ENCODE measurements at places on chromosomes 16 and 17.
A peak's percentile ranks its signal among the peaks of the same experiment; 100 is the strongest.

DNA sequence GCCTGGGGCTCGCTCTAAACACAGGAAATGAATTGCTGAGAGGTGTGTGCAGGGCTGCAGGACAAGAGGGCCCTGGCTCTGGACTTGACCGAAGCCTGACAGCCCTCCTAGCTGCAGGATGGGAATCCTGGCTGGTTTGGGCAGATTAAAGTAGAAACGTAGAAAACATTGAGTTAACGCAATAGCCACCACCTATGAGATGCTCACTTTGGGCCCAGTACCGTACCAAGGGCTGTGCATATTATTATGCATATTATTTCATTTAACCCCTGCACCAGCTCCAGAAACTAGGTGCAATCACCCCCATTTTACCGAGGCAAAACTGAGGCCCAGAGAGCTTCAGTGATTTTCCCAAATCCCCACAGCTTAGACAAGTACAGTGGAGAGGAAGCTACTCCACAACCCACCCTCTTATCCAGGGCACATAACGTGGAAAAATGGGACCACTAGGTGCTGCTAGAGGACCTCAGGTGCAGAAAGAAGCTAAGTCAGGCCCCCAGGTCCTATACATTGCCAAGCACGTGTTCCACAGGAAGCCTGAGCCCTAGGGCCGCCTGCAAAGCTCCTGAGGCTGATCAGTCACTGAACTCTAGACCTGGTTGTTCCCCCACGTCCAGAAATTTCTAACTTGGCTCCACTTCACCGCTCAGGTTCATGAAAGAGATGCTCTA, 79.2 kb downstream of the MYH11 start:
- no peak for DNase-seq

DNA sequence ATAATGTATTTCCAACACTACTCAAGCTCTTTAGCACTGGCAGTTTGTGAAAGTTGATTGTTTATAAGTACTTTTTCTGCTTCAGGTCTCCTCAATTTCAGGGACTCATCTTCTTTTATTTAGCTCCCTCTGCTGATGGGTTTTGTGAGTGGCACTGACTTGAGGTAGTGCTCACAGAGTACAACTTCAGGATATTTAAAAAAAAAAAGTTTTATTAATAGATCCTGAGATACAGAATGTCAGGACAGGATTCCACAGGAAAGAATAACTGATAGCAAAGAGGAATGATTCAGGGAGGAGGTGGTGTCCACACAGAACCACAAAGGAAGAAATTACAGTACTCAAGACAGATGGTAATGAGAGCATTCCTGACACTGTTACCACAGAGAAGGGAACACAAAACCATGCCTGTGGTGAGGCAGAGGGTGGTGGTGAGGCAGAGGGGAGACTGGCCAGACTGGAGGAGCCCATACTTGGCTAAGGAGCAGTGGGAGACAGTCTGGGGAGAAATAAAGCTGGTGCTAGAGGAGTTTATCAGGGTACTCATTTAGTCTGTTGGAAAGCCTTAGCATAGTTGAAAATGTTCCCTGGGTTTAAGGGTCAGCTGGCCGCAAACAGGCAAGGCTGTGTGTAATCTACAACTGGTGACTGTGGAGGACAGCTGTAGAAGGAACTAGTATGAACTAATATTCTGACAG, 63.7 kb downstream of the SPAG9 start:
- DNase-seq, result no peak

DNA sequence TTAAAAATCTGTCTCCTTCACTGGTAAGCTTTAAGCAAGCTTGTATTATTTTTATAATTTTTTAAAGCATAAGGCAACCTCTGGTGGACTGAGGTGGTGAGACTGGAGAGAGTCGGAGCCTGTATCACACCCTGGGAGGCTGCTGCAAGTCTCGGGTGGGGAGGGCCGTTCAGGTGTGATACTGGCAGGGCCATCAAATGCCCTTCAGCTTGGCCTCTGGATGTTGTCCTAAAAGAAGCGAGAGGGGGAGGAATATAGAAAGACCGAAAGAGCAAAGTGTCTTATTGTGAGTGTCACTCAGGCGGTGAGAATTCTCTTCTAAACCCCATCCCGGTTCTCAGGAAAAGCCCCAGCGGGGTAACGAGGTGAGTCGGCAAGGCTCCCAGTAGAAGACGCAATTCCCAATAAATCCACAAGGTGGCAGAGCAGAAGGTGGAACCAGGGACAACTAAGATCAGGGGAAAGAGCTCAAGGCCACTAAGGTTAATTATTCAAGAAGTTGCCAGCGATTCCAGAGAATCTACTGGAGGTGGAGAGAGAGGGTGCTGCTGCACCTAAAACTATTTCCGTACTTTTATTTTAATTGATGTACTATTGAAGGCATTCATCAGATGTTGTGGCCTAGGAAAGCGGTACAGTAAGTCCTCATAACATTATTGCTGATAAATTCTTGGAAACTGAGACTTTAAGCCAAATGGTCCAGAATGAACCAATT, 14.1 kb downstream of the C17orf67 start:
- DNase-seq, result peak; percentile 51

DNA sequence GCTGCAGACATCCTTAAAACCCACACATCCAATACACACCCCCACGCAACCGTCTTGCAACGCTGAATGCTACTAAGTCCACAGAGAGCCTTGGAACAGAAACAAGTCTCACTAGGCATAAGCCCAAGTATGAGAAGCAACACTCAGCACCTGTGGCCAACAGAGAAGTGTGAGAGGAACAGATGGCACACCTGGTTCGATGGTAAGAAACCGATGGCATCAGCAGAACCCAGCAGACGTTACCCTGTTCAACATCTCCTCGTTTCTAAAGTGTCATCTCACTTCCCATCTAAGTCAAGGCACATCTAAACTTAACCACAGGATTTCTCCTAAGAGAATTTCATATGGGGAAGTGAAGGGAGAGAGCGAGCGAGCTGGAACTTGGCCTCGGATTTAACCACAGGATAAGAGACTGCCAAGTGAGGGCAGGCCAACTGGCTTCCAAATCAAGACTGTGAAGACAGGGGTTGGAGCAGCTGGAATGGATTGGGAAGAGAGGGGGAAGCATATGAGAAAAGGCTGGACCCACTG, 41.0 kb downstream of the NXPH3 start:
- DNase-seq, result no peak

- DNase-seq, result no peak
Observed at GRCh38 chr16:66923247-66923731, 2.0 kb downstream of the RRAD start.

GRCh38 chr17:77312786-77313599, 172.2 kb downstream of the SEC14L1 start:
- no peak for DNase-seq

DNA sequence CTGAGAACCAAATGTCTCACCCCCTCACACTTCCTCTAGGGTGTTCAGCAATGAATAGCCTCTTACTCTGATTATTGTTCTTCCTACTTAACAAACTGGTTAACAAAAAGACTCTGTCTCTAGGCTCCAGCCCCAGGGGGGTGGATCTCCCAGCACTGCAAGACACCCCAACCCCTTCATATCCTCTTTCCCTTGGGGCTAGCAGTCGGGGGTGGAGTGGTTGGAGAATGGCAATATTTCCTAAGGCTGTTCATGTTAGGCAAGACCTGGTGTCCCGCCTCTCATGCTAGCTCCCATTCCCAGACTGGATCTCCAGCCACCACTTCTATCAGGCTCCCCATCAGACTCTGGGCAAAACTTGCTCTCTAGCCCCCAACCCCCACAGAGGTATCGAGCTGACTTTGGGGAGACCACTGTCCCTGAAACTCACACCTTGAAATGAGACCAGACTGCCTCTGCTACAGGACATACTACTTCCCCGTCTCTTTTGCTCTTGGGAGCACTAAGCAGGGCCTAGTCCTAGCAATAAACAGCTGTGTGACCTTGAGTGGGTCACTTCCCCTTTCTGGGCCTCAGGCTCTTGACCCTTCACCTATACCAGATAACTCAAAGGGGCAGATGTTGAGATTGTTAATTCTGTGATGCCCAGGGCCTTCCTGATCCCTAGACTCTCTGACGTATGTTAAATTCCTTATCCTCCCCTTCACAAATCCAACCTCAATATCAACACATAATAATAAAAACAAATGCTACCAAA, 2.4 kb downstream of the SLC25A35 start:
- no peak for DNase-seq

- no peak for DNase-seq
Observed at GRCh38 chr16:81712681-81713080, 66.4 kb upstream of the PLCG2 start.

GRCh38 chr17:74543406-74543805, 2.5 kb downstream of the CD300C start:
- DNase-seq, result no peak

DNA sequence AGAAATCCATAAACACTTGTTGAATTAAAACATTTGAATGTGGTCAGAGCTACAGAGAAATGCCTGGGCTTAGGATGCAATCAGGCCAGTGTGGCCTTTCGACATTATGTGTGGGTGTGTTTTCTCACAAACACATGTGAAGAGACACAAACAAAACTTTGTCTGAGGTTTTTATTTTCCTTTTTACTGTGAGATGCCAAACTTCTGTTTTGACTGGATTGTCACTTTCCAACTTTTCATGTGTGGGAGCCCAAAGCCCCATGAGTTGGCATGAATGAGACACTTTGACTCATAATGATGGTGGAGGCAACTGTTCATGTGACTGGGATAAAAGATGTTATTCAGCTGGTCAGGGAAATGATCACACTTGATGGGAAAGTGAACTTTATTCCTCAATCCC, 71.9 kb upstream of the GAS7 start:
- no peak for DNase-seq

- DNase-seq, result no peak
Observed at GRCh38 chr17:68462381-68463210, 5.3 kb upstream of the WIPI1 start.

GRCh38 chr16:85648805-85649204, 35.7 kb downstream of the GSE1 start:
- DNase-seq, result no peak

- DNase-seq, result no peak
Observed at GRCh38 chr17:75601057-75601987, 13.7 kb downstream of the MYO15B start.

DNA sequence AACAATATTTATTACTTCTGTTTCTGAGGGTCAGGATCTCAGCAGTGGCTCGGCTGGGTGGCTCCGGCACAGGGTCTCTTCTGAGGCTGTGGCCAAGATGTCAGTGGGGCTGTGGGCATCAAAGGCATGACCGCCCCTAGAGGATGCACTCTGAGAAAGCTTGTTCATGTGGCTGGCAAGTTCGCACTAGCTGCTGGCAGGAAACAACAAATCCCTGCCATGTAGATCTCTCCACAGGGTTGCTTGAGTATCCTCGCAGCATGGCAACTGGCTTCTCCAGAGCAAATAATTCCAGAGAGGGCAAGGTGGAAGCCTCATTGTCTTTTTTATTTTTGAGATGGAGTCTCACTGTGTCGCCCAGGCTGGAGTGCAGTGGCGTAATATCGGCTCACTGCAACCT, 12.5 kb downstream of the KCTD13 start:
- DNase-seq, result no peak

- no peak for DNase-seq
Observed at GRCh38 chr17:67049025-67049739, 4.8 kb downstream of the CACNG1 start.

GRCh38 chr17:78113804-78114785, 14.5 kb downstream of the TMC6 start:
- no peak for DNase-seq

DNA sequence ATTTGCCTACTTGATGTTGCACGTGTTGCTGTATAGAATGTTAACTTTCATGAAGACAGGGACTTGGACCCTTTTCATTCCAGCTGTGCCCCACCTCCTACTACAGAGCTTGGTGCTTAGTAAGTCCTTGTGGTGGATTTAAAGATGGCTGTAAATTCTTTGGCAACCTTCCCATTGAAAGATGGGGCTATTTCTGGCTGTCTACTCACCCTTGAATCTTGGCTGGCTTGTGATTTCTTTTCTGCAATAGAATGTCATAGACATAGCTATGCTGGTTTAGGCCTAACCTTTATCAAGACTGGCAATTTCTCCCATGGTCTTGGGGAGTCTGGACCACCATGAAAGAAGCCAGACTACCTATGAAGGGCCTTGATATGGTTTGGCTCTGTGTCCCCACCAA, 59.0 kb downstream of the ACSM2A start:
- no peak for DNase-seq

DNA sequence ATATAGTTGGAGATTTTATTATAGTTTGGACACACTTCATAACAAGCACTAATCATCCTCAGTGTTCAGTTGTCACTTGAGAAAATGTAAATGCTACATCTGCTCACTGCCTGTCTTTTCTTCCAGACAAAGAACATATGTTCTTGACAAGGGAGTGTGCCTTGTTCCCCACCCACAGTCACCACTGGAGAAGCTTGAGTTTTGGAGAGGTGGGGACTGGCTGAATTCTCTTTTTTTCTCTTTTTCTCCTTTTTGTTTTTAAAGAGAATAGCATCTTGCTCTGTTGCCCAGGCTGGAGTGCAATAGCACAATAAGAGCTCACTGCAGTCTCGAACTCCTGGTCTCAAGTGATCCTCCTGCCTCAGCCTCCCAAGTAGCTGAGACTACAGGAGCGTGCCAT, 15.5 kb downstream of the RPRML start:
- no peak for DNase-seq

GRCh38 chr17:39603304-39604016, 4.3 kb downstream of the NEUROD2 start:
- no peak for DNase-seq

DNA sequence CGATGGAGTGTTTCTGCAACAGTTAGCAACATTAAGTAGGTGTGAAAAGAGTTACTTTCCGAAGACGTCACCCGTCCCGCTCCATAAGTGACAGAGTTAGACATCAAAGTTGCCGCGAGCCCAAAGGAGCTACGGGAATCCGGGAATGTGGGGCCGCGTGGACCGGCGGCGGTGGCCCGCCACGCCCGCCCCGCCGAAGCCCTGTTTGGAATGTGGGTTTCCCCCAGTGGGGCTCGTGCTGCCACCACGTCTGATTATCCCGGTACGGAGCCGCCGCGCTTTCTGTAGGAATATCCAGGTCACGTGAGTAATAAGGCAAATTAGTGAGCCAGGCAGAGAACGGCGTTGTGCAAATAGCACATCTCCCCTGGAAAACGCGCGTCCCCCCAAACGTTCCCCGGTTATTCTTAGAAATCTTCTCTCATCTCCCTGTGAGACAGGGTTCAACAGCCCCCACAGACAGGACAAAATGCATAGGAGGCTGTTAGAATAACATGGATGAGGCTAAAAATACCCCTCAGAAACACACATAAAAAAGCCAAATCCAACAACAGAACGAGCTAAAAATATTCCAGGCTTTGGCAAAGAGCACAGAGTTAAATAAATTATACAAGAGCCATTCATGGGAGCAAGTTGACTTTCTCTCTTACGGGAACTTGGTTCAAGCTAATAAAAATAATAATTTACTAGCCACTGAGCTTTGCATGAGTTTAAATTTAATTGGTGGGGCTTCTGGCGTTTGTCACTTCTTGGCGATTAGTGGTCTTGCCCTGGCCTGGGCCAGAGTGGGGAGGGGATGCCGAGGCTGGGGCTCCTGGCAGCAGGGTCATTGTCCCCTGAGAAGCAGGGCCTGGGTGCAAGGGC, 8.6 kb downstream of the BAHCC1 start:
- DNase-seq, result no peak

All from omental fat pad (tissue), 4 donors.